ENCODE measurements at places on chromosomes 3 and 15. TPM values are rescaled to one million over a fixed set of nuclear protein-coding genes. Genes with fewer than 3 reads are reported as not detected.

ANKRD63 gene
- 0.27 TPM for total RNA-seq

SNRPA1 gene
- total RNA-seq, result 18.1 TPM

DNA sequence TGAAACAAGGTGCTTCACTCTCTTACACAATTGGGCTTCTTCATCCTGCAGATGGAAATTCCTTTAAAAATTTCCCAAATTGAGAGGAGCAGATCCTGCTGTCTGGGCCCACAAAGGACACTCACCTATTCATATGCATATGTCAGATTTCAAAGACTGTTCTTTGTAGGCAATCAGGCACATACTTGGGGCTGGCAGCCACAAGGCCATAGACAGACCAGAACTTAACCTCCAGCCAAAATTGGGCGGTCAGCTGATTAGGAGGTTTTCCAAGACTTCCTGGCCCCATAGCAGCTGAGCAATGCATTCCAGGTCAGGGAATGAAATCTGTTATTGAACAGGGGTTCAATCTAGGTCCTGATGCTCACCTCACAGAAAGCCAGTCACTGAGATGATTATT lies 15.0 kb upstream of the HPS3 start:
- DNase-seq, result peak; percentile 5

- DNase-seq, result no peak
Measured at GRCh38 chr15:64892847-64893403, 18.8 kb upstream of the ANKDD1A start.

GRCh38 chr15:63827113-63827512 lies 6.6 kb downstream of the HERC1 start:
- no peak for DNase-seq

DNA sequence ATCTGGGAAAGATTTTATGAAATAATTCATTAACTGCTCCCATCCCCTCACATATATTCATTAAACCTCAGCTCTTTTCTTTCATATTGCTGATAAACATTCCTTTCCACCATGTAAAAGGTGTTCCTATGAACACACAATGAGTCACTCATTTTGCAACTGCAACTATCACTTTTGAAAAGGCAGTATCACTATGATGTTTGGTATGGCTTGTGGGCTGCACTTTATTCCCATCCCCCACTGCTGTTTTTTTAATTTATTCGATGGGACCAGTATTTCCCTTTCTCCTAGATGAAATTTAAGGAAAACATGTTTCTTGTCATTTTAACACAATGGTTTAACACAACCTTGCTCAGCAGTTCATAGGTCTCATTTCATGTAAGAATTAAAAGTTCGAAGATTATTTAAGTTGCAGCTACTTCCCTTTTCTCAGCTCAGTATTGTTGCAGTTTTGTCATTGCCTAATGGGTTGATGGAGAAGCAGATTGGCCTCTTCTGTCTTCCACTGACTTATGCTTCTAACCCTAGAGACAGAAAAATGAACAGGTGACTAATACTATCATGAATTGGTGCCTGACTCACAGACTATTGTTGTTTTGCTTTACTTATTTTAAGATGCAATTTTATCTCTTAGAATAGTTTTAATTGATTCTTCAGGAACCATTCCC lies 280.3 kb downstream of the ZPLD1 start:
- no peak for DNase-seq

All from cerebellum (tissue), 4 donors.